H9 (cell line): ENCODE measurements at places on chromosomes 5 and 9. TPM values are rescaled to one million over a fixed set of nuclear protein-coding genes. Genes with fewer than 3 reads are reported as not detected.

- no peak for DNase-seq
These were observed 22.0 kb upstream of the TIFAB start for GRCh38 chr5:135473956-135474670.

DNA sequence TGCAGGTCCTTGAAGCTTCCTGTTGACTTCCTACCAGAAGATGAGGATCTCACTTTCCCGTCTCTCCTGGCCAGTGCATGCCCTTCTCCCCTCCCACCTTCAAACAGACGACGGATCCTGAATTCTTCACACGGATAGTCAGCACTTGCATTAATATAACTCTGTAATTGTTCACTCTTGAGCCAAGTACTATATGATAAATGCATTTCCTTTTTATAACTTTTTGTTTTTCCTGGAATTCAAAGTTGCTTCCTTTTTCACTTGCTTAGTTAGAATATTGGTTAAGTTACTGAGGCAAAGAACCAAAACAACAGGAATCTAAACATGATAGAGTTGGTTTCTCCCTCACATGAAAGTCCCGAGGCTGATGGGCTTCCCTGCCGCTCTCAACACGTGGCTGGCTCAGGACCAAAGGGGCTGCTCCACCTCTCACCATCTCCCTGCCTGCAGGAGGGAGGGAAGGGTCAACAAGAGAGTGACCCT, 20.2 kb upstream of the EGFL7 start:
- no peak for DNase-seq

The BTNL8 gene
- total RNA-seq, result 0.13 and 0.26 TPM in 2 replicates

GRCh38 chr5:113343343-113343742, 91.4 kb downstream of the TSSK1B start:
- DNase-seq, result no peak

DNA sequence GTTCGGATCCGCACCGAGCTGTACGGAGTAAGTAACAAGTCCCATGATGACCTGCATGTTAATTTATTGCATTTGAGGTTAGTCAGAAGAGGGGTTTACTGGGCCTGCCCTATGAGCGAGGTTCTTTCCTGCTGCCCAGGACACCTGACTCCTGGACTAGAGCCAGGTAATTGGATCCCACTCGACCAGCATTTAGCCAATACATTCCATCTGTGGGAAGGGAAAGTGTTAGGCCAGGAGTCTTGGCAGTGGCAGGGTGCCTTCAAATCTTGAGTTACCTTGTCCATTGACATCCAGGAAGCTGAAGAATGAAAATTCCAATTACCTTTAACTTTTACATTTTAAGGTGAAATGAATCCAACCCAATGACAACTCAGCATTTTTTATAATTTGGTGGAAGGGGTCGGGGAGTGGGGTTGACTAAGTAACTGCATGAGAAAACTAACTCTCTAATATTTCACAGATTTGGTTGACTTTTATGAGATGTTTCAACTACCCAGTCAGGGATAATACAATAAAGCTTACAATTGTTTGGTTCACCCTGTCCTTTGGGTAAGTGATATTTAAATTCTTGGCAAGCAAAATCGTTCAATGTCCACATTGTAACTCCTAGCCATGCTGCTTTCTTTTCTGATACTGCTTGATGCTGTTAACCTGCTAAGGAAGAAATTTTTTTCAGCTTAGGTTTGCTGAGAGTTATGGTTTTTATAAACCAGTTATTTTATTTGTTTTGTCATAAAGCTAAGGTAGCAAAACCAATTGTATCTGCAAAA, 111.6 kb upstream of the IQGAP2 start:
- no peak for DNase-seq
